ENCODE measurements at places on chromosomes 13 and 19.

DNA sequence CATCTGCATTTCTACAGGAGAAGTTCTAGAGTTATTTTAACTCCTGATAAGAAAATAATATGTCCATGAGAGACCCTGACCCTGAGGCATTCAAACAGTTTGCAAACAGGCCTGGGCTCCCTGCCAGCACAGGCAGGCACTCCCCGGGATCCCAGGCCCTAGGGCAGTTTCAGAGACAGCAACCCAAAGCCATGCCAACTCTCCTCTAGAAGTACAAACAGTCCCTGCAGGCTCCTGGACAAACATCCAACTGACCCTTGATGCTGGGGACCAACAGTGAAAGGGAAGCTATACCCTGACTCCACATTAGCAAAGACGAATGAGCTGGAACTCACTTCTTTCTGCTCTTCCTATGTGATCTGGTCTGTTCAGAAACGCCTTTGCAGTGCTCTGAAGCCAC is 44.8 kb downstream of the CCDC70 start:
- DNase-seq, result no peak

DNA sequence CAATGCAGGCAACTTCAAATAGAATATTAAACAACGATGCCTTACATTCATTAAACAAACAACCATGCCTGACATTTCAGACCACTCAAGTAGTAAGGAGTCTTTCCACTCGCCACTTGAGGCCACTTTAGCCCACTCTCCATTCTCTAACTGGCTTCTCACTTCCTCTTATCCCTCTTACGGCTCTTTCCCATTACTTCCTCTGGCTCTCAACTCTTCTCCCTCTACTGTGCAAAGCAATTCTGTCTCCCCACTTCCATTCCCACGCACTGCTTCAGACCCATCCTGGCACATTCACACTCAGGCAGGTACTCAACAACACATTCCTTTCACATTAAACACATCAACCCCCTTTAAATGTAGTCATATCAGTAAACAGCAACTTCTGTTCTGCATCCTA is 229.8 kb upstream of the IPO5 start:
- DNase-seq, result no peak

DNA sequence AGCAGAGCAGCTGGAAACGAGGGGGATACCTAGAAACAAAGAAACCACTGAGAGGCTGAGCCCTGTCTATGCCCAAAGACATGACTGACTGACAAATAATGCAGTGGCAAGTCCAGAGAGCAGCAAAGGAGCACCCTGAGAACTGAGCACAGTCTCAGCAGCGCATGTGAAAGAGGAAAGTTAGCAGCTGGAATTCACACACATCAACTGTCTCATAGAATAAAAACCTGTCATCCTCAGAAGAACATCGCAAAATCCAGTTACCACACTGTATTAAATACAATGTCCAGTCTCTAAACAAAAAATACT is 24.1 kb upstream of the DLEU7 start:
- DNase-seq, result no peak

DNA sequence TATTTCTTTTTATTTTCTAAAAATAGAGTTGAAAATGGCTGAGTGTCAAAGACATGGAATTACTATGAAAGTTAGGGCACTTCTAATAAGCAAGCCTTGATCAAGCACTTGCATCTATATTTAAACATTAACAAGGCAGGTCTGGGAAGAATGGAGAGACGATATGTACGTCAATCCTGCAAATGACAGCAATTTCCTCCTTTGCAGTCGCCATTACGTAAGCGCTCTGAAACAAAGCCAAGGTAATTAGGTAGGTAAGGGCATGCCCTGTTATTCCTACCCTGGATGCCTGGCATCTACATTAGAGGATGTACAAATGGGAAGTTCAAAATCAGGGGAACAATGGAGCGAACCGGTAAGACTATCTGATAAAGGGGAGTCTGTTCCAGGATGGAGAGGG is 664.0 kb upstream of the ARGLU1 start:
- DNase-seq, result no peak

GRCh38 chr13:34926508-34926907 is 15.6 kb upstream of the NBEA start:
- no peak for DNase-seq

DNA sequence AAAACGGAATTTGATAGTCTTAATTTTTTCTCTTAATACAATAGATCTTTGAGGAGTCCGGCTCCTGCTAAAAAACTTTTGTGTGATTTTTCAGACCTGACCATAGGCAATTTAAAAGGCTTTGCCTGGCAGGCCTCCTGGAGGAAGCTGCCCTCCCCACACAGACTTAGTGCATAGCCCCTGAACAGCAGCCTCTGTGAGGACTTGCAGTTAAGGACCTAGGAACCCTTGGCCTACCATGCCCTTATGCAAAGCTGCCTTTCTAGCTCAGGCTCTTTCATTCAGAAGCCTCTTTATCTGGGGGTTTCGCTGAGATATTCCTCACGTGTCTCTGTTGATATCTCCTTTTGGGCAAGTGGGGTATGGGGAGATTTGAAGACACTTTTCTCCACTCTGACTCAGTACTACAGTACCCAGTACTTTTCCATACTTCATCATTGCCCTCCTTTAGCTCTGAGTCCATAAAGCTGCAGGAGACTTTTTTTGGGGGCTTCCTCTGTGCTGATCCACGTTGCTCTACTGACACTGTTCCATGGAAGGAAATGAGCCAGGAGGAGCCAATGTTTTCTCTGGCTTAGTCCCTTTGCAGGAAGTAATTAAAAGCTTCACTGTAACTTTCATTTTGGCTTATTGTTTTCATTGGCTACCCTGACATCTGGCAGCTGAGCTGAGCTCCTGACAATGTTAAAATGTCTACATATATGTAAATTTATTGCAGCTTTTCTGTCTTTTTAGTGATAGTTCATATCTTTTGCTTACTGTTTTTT is 283.1 kb downstream of the TDRD3 start:
- no peak for DNase-seq

DNA sequence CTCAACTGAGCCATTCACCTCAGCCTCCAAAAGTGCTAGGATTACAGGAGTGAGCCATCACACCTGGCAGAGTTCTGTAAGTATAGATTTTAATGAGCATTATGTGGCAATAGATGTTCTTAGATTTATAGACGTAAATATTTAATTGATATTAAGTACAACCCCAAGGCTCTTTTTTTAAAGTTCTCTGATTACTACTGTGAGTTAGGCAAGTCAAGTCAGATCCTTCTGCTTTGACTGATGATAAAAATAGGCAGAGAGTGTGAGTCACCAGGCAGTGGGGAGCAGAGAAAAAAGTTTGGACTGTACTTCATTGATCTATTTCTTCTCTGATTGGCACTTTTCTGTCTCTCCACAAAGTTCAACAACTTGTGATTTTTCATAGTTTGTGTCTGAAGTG is 1379.9 kb downstream of the UQCRFS1 start:
- DNase-seq, result no peak

GRCh38 chr19:36265064-36265463 is 50.2 kb downstream of the ZNF146 start:
- no peak for DNase-seq

DNA sequence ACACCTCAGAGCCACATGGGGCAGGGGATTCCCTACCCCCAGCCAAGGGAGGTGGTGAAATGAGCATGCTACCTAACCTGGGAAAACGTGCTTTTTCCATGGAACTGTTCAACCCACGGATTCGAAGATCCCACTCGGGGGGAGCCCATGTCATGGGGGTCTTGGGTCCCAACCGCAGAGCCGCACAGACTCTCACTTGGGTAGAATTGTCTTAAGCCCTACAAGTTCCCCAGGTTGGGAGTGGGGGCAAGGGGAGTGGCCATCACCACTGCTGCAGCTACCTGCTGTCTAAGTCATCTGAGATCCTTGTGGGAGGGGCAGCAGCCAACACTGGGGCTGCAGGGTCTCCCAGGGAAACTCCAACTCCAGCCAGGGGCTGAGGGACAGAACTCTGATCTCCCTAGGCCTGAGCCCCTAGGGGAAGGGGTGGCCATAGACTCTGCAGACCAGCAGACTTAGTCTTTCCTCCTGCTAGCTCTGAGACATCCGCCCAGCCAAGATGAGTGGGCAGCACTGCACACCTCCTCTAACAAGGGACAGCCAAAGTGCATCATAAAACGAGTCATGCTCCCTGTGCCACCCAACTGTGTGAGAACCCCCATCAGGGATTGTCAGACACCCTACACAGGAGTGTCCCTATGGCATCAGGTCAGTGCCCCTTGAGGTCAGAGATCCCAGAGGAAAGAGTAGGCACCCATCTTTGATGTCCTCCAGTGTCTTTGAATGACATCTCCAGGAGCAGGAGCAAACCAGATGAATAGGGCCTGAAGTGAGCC is 610.4 kb upstream of the SLITRK6 start:
- no peak for DNase-seq

- DNase-seq, result no peak
Observed at GRCh38 chr19:18500799-18501198, 21.1 kb downstream of the ELL start.

DNA sequence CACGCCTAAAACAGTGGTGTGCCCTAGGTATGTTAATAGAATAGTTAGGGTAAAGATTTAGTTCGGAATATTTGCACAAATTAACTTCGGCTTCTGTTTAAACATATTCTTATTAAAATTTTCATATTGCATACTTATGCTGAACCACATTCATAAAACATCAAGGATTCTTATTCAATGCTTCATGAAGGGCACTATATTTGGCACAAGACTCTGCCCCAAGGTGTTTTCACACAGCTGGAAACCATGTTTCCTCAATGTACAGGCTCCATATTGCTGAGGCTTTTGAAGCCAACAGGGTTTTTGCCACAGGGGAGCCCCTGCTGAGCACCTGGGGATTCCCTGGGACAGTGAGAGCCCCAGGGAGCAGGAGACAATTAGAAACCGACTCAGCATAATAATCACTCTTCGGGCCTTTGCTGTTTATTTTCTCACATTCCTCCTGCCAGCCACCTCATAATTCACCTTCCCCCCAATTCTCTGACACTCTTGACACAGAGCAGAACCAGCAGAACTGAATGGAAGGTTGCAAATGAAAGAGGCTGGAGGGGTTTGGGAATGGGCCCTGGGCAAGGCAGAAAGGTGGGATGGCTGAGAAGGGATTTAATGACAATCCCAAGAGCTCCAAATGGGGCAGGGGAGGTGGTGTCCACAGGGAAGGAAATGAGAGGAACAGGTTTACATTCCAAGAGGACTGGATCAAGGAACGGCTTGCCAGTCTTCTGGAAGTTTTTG is 72.3 kb upstream of the POMP start:
- no peak for DNase-seq

DNA sequence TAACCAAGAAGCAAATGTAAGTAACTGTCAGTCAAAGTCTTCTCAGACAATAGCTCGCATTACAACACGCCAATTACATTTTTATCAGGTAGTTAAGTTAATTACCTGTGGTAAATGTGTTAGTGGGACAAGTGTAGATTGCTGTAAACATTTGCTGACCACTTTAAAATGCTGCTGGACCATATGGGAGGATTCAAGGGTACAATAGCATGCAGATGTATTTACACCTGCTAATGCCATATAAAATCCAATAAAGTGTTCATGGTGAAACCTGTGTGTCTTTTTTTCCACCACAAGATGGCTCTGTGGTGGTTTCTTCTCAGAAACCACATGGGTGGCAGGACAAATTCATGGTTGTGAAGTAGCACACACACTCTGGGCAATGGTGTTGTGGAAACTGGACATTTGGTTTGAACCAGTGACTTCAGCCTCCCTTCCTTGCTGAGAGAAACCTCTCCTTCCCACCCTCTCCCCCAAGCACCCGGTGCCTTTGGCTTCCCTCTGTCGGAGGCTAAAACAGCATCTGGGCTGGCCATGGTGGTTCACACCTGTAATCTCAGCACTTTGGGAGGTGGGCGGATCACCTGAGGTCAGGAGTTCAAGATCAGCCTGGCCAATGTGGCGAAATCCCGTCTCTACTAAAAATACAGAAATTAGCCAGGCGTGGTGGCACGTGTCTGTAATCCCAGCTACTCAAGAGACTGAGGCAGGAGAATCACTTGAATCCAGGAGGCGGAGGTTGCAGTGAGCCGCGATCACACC is 18.1 kb upstream of the GTF3A start:
- no peak for DNase-seq

- DNase-seq, result no peak
Observed at GRCh38 chr19:31350033-31350692, 927 bp upstream of the TSHZ3 start.

GRCh38 chr13:79778741-79779460 is 297.9 kb downstream of the NDFIP2 start:
- DNase-seq, result no peak

DNA sequence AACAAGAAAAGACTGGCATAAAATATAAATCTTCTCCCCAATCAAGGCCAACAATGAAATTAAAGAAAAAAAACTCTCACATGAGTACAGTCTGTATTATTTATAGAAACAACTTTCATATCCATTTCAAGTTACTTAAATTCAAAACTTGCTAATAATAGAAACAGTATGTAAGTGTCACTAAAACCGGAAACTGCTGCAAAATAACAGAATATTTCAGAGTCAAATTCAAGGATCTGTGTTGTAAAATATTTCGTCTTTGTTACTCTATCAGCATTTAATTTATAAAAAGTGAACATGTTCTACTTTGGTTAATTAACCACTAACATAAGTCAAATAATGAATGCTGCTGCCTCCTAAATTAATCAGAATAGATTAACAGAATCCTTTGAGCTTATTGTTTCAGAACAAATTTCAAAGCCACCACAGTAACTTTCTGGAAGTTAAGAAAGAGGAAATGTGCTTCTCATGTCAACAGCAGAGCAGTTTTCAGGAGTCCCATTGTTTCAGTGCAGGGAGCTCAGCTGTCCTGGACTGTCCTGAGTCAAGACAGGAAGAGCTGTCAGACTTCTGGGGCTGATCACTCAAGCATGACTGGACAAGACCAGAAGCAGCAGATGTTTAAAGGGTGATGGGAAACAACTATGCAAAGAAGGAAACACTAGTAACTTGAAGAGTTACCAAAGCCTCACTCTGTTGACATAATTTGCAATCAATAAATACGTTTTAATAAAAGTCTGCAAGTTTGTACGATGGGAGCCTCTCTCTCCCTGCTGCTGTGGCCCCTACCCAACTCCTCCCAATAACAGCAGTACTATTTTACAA is 76.9 kb downstream of the FOXO1 start:
- DNase-seq, result no peak

DNA sequence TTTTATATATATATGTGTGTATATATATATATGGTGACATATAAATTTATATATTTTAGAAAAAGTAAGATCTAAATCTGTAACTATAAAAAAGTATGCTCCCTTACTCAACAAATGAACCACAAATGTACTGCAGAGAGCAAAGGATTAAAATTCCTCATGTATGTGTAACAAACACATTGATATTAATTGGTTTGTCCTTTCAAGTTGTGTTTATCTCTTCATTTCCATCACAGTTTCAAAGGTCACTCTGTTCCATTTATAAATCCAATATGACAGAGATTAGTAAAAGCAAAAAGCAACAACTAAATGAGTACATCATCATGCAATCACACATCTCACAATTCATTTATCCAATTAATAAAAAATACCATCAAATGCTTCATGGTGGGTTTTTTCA is 247.9 kb downstream of the DACH1 start:
- no peak for DNase-seq

DNA sequence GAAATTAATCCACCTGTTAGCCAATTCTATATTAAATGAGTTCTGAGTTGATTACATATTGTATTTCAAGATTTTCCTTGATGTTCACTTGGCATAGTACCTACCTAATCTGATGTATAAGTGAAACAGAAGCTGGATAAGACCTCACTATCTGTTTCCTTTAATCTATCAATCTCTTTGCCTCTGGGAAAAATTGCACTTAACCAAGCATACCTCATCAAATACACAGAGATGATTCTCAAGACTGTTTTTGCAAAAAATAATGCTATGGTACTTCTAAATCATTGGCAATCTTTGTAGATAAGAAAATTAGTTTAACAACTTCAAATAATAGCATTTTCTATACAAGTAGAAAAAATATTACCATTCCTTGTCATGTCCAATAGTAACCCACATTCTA is 55.2 kb downstream of the SERPINE3 start:
- no peak for DNase-seq

GRCh38 chr13:110218581-110219201 is 88.3 kb downstream of the COL4A1 start:
- DNase-seq, result no peak

All from stimulated activated CD4-positive, alpha-beta T cell treated with anti-CD3 and anti-CD28 coated beads, TNF-alpha, amount 100 ng/mL, for 4 hours (primary cell).